ENCODE measurements at places on chromosomes 11 and 22. TPM values are rescaled to one million over a fixed set of nuclear protein-coding genes. Genes with fewer than 3 reads are reported as not detected.

KCTD14 gene
- total RNA-seq = 7.9 TPM

LMO2 gene
- 2.3 TPM for total RNA-seq

PLEKHB1 gene
- 1.2 TPM for total RNA-seq

KCNA4 gene
- total RNA-seq = not detected

RAG1 gene
- total RNA-seq = 3.3 TPM

NCF4 gene
- total RNA-seq = 3.5 TPM

SGSM1 gene
- 1.2 TPM for total RNA-seq

OR51I1 gene
- total RNA-seq = not detected

DGCR6 gene
- 5.5 TPM for total RNA-seq

MYEOV gene
- not detected for total RNA-seq

SH3BP1 gene
- total RNA-seq = 17.7 TPM

POGLUT3 gene
- total RNA-seq = 42.8 TPM

WT1 gene
- not detected for total RNA-seq

RFPL2 gene
- total RNA-seq = not detected

NECTIN1 gene
- 9.0 TPM for total RNA-seq

TRIOBP gene
- 127 TPM for total RNA-seq

APOL6 gene
- 6.0 TPM for total RNA-seq

OR1S1 gene
- total RNA-seq = not detected

BARX2 gene
- not detected for total RNA-seq

DKK3 gene
- total RNA-seq = 770 TPM

GPR83 gene
- total RNA-seq = not detected

MS4A7 gene
- 0.43 TPM for total RNA-seq

THAP12 gene
- total RNA-seq = 39.3 TPM

PACSIN3 gene
- 129 TPM for total RNA-seq

OR51B4 gene
- not detected for total RNA-seq

UPB1 gene
- not detected for total RNA-seq

HSPB2 gene
- total RNA-seq = not detected

FAM180B gene
- total RNA-seq = under 0.01 TPM

TREH gene
- total RNA-seq = not detected

CNGA4 gene
- total RNA-seq = not detected

MS4A12 gene
- not detected for total RNA-seq

TP53AIP1 gene
- total RNA-seq = 0.39 TPM

SPTBN2 gene
- 29.9 TPM for total RNA-seq

IGSF9B gene
- total RNA-seq = not detected

EXPH5 gene
- 29.8 TPM for total RNA-seq

BTBD18 gene
- total RNA-seq = not detected

MMP11 gene
- 5.9 TPM for total RNA-seq

LSP1 gene
- total RNA-seq = not detected

NELL1 gene
- 6.3 TPM for total RNA-seq

PATE1 gene
- not detected for total RNA-seq

TYR gene
- total RNA-seq = not detected

SLC17A6 gene
- not detected for total RNA-seq

ARHGAP32 gene
- 38.5 TPM for total RNA-seq

E2F8 gene
- total RNA-seq = 0.65 TPM

ATG16L2 gene
- 8.6 TPM for total RNA-seq

AGBL2 gene
- 6.4 TPM for total RNA-seq

TMEM86A gene
- total RNA-seq = 2.7 TPM

PIK3IP1 gene
- 22.0 TPM for total RNA-seq

MISFA gene
- total RNA-seq = 0.39 TPM

CALCA gene
- total RNA-seq = not detected

YPEL4 gene
- 0.39 TPM for total RNA-seq
